Tibial nerve (tissue), 4 donors: ENCODE measurements at places on chromosomes 7 and 10.
A peak's percentile ranks its signal among the peaks of the same experiment; 100 is the strongest.

DNA sequence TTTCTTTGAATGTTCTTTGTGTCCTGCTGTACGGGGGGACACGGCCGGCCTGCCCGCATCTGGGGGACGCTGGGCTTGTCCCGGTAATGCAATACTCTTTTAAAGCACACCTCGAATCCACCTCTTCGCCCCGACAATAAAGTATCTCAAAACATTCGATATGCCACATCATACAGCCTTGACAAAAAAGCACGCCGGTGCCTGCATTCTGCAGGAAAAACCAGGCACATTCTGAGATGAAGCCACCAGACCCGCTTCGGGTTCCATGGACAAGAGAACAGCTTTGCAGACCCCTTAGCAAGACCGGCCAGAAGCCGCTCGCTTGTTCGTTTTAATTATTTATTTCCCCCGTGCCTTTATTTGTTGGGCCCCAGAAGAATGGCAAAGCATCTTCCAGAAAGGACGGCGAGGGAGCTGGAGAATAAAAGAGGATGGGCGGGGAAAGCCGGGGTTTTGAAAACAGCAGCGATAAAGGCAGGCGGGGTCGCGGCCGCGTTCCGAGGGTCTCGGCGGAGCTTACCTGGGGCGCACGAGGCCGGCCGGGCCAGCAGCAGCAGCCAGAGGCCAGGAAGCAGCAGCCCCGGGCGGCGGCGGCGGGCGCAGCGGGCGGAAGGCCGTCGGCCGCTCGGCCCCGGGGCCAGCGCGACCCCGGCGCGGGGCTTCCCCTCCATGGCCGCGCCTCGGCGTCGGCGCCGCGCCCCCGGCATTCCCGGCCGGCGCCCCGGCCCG lies 462 bp downstream of the KIAA1549 start:
- DNase-seq, result no peak

DNA sequence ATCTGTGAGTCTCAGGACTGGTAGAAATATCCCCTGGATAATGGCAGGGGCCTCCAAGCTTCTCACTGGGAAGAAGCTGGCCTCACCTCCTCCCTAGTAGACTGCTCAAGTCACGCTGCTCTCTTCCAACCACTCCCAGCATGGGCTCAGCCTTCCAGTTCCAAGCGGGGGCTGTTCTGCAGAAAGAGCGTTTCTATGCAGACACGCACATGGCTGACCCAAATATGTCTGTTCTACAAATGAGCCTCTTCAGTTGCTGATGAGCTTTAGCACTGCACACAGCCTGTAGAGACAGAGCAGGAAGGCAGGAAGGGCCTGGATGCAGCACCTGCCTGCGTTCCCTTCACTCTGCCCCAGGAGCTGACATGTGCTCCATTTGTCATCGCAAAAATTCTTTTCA lies 523.9 kb upstream of the MGMT start:
- no peak for DNase-seq

GRCh38 chr10:18252086-18252485 lies 111.9 kb downstream of the CACNB2 start:
- no peak for DNase-seq

GRCh38 chr7:151115121-151115835 lies 29.0 kb downstream of the AGAP3 start:
- no peak for DNase-seq

- DNase-seq, result no peak
Observed at GRCh38 chr7:36034020-36034419, 119.0 kb upstream of the EEPD1 start.

DNA sequence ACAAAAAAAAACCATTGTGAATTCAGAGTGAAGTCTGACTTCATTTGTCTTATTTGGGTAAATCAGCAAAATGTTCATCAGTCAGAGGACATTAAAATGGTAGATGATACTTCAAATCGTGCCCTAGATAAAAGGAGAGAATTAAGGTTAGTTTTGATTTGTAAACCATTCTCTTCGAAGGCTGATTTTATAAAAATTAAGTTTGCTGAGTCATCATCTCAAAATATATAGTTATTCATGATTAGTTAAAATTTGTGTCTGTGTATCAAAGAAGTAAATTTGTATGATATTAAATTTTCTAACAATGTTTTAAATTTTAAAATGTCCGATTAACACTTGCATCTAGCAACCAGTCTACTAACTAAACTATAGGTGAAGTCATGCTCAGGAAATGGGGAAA lies 35.3 kb downstream of the MET start:
- no peak for DNase-seq

GRCh38 chr10:77892761-77893160 lies 33.8 kb downstream of the DLG5 start:
- DNase-seq, result no peak

DNA sequence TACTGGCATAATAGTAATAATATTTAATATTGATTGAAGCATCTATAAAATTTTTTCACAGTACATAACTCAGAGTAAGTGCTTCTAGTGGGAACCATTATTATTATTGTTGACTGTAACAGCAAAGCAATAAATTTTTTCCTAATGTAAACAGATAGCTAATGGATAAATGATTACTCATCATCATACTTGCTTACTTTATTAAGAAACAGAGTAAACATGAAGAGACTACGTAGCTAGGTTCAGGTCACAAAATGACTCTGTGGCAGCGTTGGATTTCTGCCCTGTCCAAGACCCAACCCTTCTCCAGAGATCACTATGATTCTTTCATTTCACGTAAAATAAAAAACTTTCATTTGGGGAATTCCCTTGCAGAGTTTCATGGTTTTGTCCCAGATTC lies 8.3 kb upstream of the ABCB5 start:
- no peak for DNase-seq

GRCh38 chr10:28135258-28135657 lies 136.4 kb upstream of the ODAD2 start:
- no peak for DNase-seq

GRCh38 chr10:47164800-47165128 lies 135.2 kb upstream of the GDF10 start:
- DNase-seq, result no peak

DNA sequence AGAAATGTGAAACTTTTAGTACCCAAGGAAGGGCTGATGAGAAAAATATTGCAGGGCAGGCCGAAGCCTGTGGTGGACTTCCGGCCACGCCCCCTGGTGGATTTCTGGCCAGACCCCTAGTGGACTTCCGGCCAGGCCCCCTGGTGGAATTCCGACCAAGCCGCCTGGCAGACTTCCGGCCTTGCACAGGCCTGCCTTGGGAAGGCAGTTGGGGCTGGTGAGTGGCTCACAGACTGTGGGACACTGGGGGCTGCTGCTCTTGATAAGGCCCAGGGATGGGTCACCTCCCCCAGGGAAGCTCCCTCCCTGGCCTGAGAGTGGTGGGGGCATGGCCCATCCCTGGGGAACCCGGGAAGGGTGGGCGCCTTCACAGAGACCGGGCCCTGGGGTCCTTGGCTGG lies 116.4 kb upstream of the MKI67 start:
- no peak for DNase-seq

- DNase-seq, result no peak
Observed at GRCh38 chr10:84063440-84063839, 75.9 kb upstream of the GHITM start.

- DNase-seq, result no peak
Observed at GRCh38 chr7:15783987-15784693, 97.7 kb upstream of the MEOX2 start.

GRCh38 chr10:73765066-73765465 lies 16.8 kb upstream of the CHCHD1 start:
- DNase-seq, result no peak

GRCh38 chr10:93494494-93494893 lies 1.9 kb upstream of the CEP55 start:
- DNase-seq, result no peak

DNA sequence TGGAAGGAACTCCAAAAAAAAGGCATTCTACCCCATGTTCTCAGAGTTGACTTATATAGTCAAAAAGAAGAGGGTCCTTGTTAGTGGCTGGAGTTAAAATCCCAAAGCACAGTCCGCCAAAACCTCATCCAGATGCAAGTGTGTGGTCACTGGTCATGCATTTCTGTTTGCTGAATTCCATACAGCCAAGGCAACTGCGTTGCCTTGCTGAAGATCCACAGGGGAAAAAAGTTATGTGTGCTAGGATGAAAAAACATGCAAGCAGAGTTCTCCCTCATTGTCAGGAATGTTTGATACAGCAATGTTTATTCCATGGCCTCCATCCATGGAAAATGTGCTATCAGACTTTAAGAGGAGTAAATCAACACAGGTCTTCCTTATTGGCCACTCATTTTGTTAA lies 213.1 kb downstream of the CREB5 start:
- no peak for DNase-seq

GRCh38 chr10:51014680-51015389 lies 59.5 kb upstream of the PRKG1 start:
- DNase-seq, result no peak

GRCh38 chr7:1963575-1963974 lies 269.2 kb downstream of the MAD1L1 start:
- no peak for DNase-seq

- no peak for DNase-seq
Observed at GRCh38 chr7:69504733-69505420, 93.4 kb upstream of the AUTS2 start.

GRCh38 chr10:21519941-21520436 lies 5.5 kb downstream of the SKIDA1 start:
- no peak for DNase-seq

DNA sequence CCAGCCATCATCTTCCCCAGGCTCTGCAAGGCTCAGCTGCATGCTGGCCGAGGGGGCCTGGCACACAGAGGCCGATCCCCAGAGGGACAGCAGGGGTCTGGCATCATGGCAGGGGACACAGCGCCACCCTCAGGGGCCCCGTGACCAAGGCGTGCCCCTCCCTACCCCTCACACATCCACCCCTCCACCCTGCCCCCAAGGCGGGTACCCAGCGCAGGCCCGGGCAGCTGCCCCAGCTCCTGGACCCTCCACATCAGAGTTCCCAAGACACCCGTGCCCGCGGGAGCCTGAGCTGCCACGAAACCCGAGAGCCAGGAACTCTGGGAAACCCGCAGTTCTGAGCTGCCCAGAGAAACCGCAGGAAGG lies 46.5 kb upstream of the TNRC18 start:
- DNase-seq, result no peak

DNA sequence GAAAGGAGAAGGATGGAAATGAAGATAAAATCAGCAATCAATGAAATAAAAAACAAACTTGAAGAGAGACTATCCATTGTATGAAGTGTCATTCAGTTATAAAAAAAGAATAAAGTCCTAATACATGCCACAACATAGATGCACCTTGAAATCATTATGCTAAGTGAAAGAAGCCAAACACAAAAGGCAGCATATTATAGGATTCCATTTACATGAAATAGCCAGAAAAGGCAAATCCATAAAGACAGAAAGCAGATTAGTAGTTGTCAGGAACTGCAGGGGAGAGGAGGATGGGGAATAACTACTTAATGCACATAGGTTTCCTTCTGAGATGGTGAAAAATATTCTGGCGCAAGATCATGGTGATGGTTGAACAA lies 6.6 kb upstream of the PON1 start:
- no peak for DNase-seq

GRCh38 chr7:107130487-107131220 lies 38.1 kb upstream of the HBP1 start:
- no peak for DNase-seq

GRCh38 chr7:17617857-17618651 lies 319.6 kb downstream of the AHR start:
- DNase-seq, result no peak

DNA sequence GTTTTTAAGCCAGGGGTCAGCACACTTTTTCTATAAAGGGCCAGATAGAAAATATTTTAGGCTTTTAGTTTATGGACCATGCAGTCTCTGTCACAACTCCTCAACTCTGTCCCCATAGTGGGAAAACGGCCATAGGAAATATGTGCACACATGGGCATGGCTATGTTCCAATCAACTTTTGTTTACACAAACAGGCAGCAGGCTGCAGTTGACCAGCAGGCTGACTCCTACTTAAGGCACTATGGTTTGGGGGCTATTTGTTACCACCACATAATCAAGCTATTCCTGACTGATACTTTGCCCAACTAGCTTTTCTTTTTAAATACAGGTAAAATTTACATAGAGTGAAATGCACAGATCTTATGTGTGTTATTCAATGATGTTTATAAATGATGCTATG lies 362.4 kb downstream of the LRMDA start:
- DNase-seq, result no peak

- no peak for DNase-seq
Observed at GRCh38 chr7:116731023-116731395, 59.0 kb downstream of the MET start.

DNA sequence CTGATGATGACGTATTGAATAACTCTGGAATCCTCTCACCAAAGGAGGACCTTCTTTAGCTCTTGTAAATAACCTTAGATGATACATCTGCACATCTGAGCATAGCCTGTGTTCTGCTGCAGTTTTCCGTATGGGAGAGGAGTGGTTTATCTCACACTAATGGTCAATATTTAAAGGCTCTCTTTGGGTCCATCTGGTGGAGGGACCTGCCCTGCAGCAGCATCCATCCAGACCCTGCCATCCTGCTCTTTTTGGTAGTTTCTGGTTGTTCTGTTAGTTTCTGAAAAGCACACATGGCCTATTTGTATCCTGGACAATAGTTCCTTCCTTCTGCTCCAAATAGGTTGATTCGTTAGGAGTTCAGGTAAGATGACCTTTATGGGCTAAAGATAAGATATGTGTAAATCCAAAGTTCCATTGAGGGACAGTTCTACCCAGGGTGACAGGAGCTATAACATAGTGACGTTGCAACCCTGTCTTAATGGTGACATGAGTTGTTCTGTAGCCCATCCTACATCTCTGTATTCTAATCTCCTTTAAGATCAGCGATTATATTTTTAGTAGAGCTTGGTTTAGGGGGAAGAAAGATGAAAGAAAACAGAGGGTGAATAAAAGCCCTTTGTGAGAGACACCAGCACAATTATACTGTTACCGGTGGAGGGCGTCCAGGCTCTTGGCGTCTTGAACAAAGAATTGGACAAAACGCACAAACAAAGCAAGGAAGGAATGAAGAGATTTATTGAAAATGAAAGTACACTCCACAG lies 60.0 kb upstream of the KLF14 start:
- peak; percentile 27 for DNase-seq

DNA sequence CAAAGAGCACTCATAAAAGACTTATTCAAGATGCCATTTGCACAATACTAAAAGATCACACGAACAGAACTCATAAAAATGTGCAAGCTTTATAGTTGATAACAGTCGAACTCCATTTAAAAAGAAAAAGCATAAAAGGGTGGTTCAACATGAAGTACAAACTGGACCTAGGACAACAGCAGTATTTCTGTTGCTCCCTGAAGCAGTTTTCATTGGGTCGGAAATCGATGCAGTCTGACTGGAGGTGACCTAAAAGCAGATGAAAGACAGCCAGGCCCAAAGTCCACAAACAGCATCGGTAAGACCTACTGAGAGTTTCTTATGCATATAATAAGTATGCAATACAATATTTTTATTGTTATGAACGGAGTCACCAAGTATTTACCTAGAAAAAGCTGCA lies 23.9 kb downstream of the FAM171A1 start:
- no peak for DNase-seq

GRCh38 chr10:104688251-104689042 lies 47.4 kb downstream of the SORCS3 start:
- DNase-seq, result no peak

DNA sequence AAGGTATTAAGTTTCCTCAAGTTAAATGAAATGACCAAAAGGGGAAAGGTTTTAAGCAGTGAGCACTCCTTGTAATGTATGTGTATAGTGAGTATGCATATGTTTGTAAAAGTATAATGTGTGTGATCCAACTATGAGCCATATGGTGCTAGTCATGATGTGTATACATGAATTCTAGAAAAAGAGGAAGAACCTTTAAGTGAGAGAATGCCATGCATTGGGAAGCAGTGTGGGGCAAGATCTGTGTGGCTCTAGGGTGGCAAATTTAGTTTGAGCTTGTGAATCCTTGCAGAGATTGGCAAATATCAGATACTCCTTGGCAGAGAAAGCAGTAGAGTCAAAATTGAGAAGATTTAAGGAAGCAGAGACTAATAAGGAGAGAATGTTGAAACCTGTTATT lies 435.0 kb downstream of the AUTS2 start:
- no peak for DNase-seq
